Stimulated activated naive CD8-positive, alpha-beta T cell treated with anti-CD3 and anti-CD28 coated beads, Interleukin-15, Interleukin-2, amounts not matched to agents 100 U/mL and 50 U/mL, for 24 hours (primary cell): ENCODE measurements at places on chromosomes 1 and 21.

DNA sequence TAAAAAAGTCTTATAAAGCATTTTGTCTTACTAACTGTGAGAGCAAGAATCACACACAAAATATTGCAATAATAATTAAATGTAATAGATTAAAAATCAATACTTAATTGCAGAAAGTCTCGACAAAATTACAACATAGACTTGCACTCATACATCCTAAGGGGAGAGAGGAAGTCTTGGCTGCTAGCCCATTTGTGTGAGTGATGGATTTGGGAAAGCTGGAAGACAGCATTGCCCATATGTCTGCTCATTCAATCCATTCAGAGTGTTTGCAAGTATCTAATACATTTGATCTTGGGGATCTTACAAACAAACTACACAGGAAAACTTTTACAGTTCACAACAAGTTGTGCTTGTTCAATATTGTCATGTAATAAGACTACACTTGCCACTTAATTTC, 140.5 kb downstream of the COL11A1 start:
- DNase-seq = no peak

DNA sequence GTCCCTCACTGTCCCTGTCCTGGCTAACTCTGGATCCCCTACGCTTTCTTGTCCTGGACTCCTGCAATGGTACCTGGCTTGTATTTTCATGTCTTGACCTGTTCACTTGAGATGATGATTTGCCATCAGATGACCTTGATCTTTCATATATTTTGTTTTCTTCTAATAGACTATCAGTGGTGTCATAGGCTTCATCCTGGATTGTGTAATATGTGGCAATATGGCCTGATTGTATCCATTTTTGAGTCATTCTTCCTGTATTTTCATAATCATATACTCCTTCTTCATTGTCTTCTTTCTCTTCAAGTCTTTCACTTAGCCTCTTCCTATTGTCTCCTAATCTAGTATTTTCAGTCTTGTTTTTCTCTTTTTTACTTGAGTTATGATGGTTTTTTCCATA, 11.1 kb downstream of the FLG start:
- no peak for DNase-seq

- DNase-seq = no peak
These were observed 35.4 kb upstream of the EIF4G3 start for GRCh38 chr1:21212126-21212525.

GRCh38 chr1:211343607-211344006, 17.0 kb downstream of the TRAF5 start:
- DNase-seq = no peak

- DNase-seq = no peak
These were observed 2.0 kb downstream of the GRHL3 start for GRCh38 chr1:24321126-24321525.

DNA sequence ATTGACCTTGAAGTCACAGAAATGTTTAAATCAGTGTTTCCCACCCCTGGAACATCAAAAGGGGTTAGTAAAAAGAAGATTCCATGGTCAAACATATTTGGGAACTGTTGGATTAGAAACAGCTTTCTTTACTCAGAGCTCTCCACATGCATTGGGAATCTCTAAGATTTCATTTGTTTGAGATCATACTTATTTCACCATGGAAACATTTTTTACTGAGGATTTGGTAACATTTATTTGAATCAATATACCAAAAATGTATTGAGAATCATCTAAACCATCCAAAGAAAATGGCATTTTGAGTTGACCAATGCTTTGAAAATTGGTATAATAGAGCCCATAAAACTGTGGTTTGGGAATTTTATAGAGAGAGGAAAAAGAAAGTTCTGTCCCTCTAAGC, 25.3 kb downstream of the NGF start:
- DNase-seq = no peak
